ENCODE measurements at places on chromosomes 12 and 14.
A peak's percentile ranks its signal among the peaks of the same experiment; 100 is the strongest.

DNA sequence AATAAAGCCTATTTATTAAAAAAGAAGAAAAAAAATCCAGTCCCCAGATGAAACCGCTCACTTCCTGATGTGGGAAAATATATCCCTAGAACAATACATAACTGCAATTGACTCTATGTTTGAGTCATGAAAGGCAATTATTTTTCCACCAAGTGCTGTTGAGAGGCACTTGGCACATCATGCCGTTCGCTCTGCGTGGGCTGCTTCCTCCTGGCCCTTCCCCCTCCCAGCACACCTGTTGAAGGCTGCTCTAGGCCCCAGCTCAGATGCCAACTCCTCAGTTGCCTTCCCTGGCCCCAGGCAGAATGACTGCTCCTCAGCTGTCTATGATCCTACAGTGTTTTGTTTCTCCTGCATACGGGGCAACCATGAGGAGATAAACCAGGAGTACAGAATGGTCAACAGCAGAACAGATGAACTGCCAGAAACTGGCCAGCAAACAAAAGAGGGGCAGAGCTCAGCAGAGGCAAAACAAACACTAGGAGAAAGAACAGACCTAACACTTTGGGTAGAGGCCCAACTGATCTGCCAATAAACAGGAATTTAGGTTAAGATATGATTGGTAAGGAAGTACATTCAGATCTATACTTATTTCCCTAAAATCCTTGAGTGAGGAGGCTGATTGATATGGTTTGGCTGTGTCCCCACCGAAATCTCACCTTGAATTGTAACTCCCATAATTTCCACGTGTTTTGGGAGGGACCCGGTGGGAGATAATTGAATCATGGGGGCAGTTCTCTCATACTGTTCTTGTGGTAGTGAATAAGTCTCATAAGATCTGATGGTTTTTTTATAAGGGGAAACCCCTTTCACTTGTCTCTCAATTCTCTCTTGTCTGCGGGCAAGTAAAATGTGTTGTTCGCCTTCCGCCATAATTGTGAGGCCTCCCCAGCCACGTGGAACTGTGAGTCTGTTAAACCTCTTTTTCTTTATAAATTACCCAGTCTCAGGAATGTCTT lies 58.6 kb downstream of the SLC38A1 start:
- DNase-seq = peak; percentile 81

DNA sequence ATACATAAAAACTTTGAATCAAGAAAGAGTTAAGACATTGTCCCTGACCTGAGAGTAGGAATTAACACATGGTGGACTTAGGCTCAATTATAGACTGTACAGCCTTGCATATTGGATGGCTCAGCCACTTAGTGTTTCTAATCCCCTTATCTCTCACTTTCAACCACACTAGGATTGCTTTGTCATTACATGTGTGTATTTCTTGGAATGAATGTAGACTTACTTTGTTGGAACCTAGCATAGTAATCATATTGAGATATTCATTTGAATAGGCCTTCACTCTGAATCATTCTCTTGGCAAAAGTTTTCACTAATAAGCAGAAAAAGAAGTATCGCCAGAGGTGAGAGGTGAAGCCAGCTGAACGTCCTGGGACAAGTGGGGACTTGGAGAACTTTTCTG lies 1973.9 kb upstream of the FLRT2 start:
- DNase-seq = no peak

DNA sequence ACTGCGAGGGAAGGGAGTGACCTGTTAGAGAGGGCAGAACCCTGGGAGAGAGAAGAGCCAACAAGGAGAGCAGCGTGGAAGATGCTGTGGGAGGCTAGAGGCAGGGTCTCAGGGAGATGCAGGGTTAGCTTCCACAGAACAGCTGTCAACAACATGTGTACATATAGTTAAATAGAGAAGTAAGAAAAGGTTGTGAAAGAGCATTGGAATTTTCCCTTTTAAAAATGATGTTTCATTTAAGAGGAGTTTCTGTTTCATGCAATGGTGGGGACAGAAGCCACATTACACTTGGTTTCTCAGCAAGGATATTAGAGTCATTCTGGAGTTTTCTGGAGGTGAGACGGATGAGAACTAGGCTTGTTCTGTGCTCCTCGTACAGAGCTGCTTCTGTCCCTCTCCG lies 23.8 kb upstream of the TBC1D30 start:
- no peak for DNase-seq

- DNase-seq = no peak
These were observed 287.5 kb downstream of the KCNC2 start for GRCh38 chr12:74922117-74922516.
